ENCODE measurements at places on chromosomes 5 and 9.

GRCh38 chr5:11172484-11172883, 411.4 kb upstream of the DAP start:
- DNase-seq: no peak

DNA sequence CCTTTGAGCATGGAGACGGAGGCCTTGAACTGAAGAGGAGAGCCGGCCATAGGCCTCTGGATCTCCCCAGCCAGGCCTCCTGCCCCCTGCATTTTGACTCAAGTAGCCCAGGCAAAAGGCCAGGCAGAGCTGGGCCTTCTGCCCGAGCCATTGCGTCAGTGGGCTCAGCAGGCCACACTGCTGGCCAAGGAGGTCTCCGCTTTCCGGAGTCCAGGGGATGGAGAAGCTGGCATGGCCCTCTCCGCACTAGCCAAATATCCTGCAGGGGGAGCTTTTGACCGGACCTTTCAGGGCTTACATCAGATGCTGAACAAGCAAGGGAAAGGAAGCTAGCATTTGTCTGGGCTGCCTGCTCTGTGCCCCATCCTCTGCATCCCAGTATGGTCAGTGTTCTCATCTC, 386.8 kb downstream of the TRIM36 start:
- peak; percentile 77 for DNase-seq

- no peak for DNase-seq
Measured at GRCh38 chr5:158212237-158212636, 353.3 kb upstream of the CLINT1 start.

GRCh38 chr5:73338256-73339050, 110.1 kb downstream of the FOXD1 start:
- peak; percentile 10 for DNase-seq

DNA sequence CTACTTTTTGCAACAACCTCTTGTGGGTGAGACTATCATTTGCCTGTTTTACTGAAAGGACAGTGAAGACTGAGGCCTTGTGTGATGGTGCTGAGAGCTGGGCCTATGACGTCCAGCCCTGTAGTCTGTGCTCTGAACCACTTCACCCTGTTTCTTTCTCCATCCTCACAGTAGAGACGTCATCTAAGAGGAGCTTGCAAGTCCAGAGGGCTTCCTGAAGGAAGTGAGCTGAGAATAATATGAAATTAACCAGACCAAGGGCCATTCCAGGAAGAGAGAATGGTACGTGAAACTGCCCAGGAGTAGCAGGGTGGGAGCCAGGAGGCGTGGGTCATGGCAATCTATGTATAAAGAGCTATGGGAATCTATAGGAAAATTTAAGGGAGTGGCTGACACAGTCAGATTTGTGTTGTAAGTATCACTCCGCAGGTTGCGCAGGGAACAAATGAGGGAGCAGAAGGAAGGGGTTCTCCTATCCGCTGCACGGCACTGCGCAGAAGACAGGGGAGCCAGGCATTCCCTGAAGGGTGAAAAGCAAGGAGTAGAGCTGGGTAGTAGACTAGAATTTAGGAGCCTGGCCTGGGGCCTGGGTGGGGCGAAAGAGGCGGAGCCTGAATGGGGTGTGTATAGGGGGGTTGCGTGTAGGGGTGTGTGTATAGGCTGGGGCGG, 596 bp upstream of the FGFR4 start:
- DNase-seq: no peak

DNA sequence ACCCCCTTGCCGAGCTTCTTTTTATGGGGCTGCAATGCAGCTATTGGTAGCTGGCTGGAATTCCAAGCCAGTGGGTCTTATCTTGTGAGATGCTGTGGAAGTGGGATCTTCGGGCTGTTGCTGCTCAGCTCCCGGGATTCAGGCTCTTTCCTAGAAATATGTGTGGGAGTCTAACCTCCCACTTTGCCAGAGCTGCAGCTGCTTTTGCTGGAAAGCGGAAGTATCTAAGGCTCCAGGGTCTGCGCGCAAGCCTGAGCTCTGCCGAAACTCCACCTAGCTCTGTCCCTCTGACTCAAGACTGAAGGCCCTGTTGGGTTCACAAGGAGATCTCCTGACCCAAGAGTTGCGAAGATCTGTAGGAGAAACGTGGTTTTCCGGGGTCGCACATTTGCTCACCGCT, 151.1 kb upstream of the ANKRD55 start:
- no peak for DNase-seq
